ENCODE measurements at places on chromosomes 2 and 18. TPM values are rescaled to one million over a fixed set of nuclear protein-coding genes. Genes with fewer than 3 reads are reported as not detected.

The CXCR1 gene
- total RNA-seq = not detected

The SPC25 gene
- 18.5 TPM for total RNA-seq

The MAPK4 gene
- total RNA-seq = not detected

The APCDD1 gene
- not detected for total RNA-seq

The CD8B2 gene
- total RNA-seq = not detected

The PRKD3 gene
- 11.9 TPM for total RNA-seq

The PTPRN gene
- total RNA-seq = 1.6 TPM

The CDH19 gene
- not detected for total RNA-seq

The TMEM178A gene
- total RNA-seq = 0.32 TPM

The RUFY4 gene
- total RNA-seq = not detected

All from activated T-helper 2 cell treated with anti-CD3 and anti-CD28 coated beads, Interferon-gamma antibody, Interleukin-2, Interleukin-4, amounts not matched to agents 10 μg/mL and 5 μg/mL and 100 μg/mL, durations not matched to agents 14 hours and 24 hours and 36 hours (primary cell).